Stimulated activated CD8-positive, alpha-beta memory T cell treated with anti-CD3 and anti-CD28 coated beads, Interleukin-12 subunit alpha, Interleukin-12 subunit beta, amount 100 ng/mL, for 4 hours (primary cell): ENCODE measurements at places on chromosomes 3 and 15.

GRCh38 chr15:93646193-93646592 lies 557.2 kb upstream of the RGMA start:
- no peak for DNase-seq

- no peak for DNase-seq
Measured at GRCh38 chr15:83164111-83164770, 43.4 kb downstream of the HDGFL3 start.

- DNase-seq = no peak
Measured at GRCh38 chr3:127573912-127574311, 16.6 kb downstream of the TPRA1 start.

GRCh38 chr3:142019794-142020320 lies 129.5 kb downstream of the TFDP2 start:
- DNase-seq = no peak

DNA sequence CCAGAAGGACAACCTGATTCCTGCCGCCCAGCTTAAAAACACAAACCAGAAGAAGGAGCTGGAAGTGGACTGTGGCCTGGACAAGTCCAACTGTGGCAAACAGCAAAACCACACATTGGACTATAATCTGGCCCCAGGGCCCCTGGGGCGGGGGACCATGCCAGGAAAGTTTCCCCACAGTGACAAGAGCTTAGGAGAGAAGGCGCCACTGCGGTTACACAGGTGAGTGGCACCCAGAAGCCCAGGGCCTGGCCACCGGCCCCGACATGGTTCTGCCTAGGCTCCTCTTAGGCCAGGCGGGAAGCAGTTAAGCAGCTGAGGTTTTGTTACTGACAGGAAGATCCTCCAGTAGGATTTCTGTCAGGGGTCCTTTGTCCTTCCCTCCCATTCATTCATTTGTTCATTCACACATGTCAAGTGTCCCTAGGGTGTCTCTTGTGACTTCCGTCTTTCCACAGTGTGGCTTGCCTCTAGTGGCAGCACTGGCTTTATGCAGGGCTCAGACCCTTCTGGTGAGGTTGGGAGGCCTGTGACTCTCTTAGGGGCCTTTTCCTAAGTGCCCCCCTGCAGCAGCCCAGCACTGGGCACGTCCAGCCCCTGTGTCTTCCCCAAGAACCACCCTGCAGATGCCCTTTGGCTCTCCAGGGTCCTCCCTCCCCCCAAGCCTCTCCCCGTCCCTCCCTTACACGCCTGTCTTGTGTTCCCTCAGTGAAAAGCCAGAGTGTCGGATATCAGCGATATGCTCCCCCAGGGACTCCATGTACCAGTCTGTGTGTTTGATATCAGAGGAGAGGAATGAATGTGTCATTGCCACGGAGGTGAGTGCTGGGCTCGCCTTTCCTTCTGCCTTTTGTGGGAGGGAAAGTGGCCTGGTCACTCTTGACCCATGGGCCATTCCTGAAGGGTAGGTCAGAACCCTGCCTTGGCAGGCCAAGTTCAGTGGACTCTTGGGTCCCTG lies 7.8 kb downstream of the DLL4 start:
- no peak for DNase-seq

- DNase-seq = no peak
Measured at GRCh38 chr3:18442756-18443664, 17.9 kb upstream of the SATB1 start.

GRCh38 chr3:9809239-9809614 lies 835 bp upstream of the TTLL3 start:
- DNase-seq = no peak

- no peak for DNase-seq
Measured at GRCh38 chr3:59116233-59116537, 66.4 kb upstream of the CFAP20DC start.

DNA sequence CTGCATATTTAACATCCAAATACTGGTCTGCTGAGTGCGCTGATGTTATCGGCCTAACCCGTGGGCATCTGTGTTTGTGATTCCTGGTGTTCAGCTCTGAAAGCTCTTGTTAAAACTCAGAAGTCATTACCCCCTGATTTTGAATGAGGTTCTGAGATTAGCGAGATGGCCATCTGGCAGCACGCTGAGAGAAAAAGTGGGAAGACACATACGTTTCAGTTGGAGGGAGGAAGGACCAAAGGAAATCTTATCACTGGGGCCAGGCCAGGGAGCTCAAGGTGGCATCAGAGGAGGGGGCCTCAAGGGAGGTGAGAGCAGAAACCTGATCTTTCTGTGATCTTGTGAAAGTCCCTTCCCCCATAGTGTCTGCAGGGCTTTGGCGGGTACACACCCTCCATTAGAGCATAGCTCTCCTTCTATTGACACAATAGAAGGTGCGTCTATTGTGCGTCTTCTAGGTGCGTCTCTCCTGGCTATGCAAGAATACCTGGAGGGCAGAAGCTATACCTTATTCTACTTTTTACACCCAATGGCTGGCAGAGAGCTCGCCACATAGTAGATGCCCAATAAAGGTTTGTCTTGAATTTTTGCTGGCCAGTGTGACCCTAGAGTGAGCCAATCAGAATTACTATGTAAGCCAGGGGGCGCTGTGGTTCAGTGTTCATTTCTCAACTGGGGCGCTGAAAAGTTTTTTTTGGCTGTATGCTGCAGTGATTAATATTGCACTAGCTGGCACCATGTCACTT lies 182.4 kb downstream of the SHQ1 start:
- DNase-seq = no peak

DNA sequence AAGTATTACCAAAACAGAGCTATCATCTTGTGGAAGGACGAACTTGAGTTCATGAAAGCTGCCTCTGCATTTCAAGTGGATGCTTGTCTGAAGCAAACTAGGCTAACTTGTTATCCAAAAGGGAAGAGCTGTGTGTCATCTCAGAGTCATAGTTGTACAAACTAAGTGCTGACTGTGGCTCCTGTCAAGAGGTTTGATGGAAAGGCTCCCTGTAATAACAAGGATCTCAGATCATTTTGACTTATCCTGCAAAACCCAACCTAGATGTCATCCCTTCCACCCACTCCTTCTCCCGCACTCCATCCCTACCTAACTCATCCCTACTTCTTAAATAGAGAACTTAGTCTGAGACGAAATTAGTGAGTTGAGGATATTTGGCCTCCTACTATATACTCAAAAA lies 110.8 kb downstream of the NR2E3 start:
- DNase-seq = no peak

DNA sequence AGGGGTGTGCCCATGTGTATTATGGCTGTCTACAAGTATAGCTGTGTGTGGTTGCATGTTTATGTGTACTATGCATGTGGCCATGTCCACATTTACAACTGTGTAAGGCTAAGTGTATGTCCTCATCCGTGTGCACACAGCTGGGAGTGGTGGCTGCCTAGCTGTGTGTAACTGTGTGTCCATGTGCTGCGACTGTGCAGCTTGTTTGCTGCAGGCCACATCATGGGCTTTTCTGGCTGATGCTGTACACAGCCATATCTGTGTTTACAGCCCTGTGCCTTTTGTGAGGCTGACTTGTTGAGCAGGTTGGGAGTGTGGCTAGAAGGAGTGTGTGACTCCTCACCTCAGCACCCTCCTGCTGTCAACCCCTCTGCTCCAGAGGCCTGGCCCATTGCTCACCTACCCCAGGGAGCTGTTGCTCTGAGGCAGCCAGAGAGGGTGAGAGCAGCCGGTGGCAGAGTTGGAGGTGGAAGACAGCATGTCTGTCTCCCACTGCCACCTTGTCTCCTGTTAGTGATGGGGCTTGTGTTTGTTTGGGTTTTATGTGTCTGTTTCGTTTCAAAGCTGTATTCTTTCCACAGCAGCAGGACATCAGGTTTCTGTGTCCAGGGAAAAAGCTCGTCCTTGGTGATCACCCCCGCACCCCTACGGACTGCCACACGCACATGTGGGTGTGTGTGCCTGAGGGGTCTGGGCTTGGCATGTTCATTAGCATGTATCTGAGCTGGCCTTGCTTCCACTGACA lies 1.4 kb upstream of the GRM2 start:
- DNase-seq = no peak

DNA sequence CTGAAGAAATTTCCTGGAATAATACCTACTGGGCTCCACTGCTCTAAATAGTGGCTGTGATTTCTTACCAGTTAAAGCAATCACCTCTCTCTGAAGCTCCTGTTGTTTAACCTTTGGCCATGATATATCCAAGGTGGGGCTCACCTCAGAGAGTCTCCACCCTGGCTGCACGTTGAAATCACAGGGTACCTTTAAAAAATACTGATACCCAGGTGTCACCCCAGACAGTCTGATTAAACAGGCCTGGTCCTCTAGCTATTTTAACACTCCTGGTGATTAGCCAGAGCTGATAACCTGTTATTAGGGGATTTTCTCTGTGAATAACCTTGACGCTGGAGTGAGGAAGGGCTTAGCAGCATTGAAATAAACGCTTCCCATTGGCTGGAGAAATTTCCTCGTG lies 22.3 kb upstream of the ZBTB38 start:
- DNase-seq = no peak

DNA sequence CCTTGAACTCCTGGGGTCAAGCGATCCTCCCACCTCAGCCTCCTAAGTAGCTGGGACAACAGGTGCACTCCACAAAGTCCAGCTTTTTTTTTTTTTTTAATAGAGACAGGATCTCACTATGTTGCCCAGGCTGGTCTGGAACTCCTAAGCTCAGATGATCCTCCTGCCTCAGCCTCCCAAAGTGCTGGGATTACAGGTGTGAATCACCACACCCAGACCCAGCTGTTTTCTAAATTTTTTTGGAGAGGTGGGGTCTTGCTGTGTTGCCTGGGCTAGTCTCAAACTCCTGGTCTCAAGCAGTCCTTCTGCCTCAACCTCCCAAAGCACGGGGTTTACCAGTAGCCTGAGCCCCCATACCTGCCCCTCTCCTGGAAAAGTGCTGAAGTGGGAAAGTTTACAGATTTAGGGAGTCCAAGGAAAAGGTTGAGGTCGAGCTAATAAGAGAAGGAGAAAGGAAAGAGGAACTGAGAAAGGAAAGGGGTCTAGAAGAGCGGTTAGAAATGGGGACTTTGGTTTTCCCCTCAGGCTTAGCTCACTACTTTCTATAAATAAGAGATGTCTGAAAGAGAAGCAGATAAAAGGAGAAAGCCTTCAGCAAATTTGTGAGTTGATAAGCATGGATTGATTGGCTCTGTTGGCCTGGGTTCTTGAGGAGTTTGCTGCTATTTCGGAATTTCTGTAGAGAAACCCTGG lies 23.6 kb downstream of the UBE2E1 start:
- no peak for DNase-seq

DNA sequence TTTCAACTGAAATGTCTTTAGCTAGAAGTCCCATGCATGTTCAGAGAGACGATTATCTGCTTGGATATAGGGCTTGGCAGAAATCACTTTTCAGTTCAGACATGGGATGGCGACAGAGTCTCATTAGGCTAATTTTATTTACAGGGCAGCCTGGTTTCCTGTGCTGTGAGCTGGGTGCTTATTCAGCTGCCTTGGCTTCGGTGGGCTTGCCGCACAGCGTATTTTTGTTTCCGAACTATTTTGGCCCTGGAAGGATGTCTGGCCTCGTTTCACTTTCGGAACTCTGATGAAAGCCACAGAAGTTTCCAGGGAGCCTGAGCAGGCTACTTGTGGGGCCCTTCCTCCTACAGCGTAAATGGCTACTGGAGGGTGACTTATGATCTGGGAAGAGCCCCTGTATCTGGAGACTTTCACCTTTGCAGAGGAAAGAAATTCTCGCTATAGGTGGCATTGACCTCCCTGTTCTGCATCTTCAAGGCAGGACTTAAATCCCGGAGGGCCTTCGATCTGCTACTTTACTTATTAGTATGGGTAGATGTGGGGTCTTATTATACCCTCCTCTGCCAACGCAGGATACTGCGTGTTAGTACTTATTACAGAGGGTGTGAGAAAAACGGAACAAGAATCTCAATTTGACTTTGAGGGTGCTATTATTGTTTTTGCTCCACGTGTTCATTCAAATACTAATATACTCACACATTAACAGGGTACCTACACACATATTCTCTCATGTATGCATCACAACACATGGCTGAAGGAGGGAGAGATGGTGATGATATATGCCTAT lies 364.0 kb upstream of the RBMS3 start:
- DNase-seq = no peak

DNA sequence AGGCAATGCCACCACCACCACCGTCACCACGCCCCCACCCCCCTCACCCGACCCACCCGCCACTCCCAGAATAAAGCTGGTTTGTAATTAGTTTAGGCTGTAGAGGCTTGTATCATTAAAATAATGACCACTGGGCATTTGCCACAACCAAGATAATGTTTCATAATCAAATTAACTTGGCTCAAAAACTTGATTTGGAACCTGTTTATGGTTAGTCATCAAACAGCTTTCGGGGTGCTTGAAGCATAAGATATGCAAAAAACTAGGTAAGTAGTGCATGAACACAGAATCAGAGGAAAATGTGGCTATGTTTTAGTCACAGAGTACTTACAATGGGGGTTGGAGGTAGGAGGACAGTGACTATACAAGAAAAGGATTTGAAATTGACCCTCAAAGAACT lies 115.1 kb downstream of the FHIT start:
- DNase-seq = no peak

- no peak for DNase-seq
Measured at GRCh38 chr3:17833786-17834559, 91.5 kb upstream of the TBC1D5 start.

GRCh38 chr3:141248064-141248463 lies 16.4 kb downstream of the PXYLP1 start:
- DNase-seq = no peak

GRCh38 chr3:115348951-115349745 lies 202.1 kb upstream of the ZBTB20 start:
- DNase-seq = no peak

GRCh38 chr3:61848885-61849284 lies 287.5 kb downstream of the PTPRG start:
- DNase-seq = no peak

DNA sequence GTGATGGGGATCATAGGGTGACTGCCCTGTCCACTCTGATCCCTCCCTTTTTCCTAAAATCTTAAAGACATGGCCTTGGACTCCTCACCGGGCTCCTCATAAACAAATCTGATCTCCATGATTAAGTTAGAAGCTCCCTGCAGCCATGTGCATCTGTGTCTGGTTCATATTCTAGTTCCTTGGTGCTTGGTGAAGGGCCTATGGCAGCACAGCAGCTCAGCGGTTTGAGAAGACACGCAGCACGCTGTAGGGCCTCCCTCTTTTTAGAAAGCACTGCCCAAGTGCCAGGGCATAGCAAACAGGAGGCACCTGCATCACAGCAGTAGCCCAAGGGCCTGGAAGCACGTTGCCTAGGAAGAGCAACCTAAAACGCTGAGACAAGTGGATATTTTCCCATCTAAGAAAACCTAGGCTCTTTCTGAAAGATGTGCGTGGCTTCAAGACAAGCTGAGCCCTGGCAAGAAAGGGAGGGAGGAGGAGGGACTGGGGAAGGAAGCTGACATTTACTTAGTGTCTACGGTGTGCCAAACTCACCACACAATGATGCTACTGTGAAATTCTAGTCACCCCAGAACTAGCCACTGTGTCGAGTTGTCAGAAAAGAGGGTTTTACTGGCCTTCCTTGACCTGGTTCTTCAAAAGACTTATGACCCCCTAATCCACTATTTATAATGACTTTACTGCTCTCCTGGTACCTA lies 14.9 kb upstream of the ULK3 start:
- DNase-seq = no peak
